ENCODE measurements at places on chromosomes 16 and 17.

GRCh38 chr16:68884861-68885720, 41.8 kb downstream of the TANGO6 start:
- no peak for DNase-seq

GRCh38 chr16:50025537-50025931, 509 bp downstream of the CNEP1R1 start:
- DNase-seq, result no peak

GRCh38 chr17:29179232-29180033, 765 bp downstream of the MYO18A start:
- peak; percentile 40 for DNase-seq

GRCh38 chr16:12329246-12329995, 352.9 kb downstream of the SNX29 start:
- DNase-seq, result no peak

DNA sequence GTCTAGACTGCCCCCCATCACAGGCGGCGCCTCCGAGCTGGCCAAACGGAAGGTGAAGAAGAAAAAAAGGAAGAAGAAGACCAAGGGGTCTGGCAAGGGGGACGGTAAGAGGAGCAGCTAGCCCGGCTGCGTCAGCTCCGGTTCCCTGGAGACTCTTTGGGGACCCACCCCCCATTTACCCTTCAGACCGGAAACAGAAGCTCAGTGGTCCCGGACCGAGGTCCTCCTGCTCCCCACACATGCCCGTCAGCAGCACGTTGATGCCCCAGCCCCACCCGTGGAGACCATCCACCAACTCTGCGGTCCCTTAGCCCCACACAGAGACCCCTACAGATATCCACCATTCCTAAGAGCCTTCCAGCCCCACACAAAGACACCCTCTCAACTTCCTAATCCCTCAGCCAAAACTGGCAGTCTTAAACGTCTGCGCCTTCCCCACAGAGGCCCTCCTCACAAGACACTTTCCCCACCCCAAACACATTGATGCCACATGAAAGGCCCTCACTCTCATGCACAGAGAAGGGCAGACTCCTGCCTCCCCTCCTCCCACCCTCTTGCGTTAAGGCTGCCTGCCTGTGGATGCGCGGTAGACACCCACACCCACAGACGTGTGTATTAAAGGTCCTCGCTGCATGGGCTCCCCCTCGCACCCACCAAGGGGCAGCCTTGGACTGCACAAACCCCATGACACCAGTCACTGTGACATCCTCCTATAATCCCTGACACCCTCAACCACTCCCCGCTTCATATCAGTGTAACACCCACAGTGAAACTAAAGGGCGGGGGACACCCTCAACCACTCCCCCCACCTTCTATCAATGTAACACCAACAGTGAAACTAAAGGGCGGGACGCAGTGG, 58.2 kb upstream of the RPH3AL start:
- no peak for DNase-seq

GRCh38 chr16:3027983-3028715, 4.3 kb downstream of the THOC6 start:
- peak; percentile 73 for DNase-seq

DNA sequence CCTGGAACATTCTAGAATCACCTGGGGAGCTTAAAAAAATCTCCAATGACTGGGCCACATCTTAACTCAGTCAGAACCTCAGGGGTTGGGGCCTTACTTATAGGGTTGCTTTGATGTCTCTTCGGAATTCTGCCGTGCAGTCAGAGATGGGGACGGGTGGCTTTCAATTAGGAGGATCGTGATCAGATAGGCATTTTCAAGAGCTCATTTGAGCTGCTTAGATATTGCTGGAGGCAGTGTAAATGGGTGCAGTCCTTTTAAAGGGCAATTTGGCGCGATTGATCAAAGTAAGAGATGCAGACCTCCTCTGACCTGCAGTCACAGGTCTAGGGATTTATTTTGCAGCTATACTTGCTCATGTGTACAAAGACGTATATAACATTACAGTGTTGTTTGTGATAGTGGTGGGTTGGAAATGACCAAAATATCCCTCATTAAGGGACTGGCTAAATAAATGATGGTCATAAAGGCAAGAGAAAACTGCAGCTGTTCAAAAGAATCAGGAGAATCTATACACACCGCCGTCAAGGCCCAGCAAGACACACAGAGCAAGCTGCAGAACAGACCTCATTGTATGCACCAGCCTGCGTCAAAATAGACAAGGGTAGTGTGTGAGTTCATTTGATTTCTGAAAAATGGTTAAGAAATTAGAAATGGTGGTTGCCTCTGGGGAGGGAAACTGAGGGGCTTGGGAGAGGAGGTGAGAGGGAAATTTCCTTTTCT, 6.3 kb upstream of the KCNG4 start:
- DNase-seq, result no peak

DNA sequence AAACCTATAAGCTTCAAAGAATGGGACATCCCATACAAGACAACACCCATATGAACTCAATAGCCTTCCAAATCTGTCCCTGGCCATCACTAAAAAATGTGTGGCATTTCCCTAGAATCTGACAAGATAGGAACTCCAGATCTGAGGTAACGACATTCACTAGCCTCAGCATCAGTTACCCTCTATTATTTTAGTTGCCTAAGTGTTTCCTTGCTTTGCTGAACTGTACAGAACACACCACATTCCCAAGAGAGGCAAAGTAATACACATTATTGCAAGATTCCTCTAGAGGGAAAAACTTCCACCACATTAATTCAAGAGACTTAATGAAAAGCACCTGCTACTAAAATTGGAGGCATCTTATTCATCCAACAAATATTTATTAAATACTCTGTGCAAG, 5.0 kb downstream of the LSM12 start:
- no peak for DNase-seq

DNA sequence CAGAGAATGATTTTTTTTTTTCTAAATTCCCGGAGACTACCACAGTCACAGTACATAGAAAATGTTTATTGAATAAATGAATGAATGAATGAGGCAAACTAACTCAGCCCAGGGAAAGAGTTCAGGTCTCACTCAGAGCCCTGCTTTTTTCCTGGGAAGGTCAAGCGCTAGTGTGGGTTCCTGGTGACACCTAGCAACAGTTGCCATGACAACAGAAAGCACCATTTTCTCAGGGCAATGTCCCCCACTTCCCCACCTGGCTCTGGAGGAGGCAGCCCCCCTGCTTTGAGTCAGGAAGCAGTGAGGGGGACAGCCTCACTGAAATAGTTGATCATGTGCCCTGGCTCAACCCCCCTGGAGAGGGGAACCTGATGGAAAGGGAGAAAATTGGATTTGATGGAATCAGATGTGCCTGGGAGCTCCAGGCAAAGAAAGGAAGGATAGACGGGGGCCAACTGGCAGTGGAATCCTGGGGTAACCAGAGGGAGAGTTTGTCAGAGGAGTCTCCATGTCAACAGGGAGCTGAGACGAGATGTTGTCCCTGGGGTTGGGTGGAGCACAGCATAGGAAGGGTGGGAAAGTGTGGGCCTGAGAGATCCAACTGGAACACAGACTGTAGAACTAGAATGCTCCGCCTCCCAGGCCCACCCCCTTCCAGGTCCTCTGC, 242.2 kb upstream of the CCL2 start:
- DNase-seq, result no peak

DNA sequence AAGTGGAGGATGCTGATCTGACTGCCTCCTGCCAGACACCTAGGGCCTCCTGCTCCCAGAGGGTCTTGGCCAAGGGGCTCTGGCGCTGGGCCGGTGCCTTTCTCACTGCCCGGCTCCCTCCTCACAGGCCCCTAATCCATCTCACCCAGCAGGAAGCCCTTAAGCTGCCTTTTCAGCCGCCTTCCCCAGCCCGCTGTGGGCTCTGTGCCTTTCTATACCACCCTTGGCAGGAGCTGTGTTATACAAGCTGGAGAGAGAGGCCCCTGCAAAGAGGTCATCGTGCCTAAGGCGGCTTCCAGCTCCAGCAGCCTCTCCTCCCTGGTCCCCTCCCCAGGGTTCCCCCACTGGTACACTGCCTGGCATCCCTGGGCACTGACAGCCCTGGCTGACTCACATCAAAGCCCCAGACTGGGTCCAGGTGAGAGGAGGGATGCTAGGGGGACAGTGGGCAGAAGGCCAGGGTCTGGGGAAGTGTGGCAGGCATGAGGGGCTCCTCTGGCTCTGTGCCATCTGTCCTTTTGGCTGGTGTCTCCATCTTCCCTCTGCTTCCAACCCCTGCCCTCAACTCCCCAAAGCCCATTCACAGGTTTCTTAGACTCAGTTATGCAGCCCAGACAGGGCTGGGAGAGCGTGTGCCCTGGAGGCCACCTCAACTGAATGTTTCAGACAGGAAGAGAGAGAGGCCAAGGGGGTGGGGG, 15.3 kb upstream of the FZD2 start:
- peak; percentile 41 for DNase-seq

- DNase-seq, result no peak
These were observed 1.8 kb downstream of the CCL22 start for GRCh38 chr16:57360321-57360935.

DNA sequence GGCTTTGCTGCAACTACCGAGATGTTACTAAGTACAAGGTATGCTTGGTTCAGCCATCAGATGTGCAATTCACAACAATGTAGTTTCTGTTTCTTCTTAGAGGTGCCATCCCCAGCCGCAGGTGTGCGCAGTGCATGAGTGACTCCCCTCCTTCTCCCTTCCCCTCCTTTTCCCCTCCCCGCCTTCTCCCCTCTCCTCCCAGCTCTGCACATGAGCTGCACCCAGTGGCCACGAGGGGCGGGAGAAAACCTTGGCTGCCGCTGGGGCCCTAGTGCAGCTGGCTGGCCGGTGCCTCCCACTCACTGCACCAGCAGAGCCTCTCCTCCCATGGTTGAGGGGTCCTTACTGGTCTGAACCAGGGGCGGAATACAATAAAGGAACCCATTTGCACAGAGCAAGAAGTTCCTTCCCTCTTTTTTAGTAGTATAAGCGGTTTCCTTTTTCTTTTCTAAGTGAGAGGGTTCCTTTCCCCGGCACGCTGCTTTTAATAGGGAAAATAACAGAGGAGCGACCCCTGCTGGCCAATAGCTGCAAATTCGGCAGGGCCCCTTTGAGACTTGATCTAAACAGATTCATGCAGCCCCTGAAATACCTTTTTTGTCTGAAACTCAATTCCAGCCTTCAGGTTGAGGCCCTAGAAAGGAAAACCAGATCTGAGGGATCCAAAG, 7.8 kb upstream of the CCL15 start:
- no peak for DNase-seq

DNA sequence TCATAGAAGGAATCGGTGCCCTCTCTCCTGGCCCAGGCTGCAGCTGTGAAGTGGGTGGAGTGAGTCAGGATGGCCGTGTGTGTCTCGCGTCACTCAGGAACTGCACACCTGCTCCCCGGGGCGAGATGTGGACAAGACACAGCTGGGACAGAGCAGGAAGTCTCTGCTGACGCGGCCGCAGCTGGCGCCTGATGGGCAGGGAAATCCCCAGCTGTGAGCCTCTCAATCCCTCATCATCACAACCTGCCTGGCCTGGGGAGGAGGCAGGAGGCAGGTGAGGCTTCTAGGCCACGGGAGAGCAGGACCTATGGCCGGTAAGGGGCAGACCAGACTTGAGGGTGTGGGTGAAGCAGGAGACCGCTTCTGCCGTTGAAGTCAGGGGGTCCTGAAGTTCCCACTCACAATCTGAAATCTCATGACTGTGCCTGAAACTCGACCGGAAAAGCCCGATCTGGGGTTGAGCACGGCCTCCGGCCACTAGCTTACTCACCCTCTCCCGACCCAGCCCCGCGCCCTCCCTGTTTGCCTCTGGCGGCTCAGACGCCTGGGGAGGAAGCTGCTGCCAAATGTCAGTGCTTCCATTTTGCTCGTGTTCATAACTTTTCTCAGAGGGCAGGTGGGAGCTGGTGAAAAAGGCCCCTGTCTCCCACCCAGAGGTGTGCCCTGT, 1.1 kb upstream of the TRPV3 start:
- no peak for DNase-seq

GRCh38 chr16:26050472-26050871, 358.7 kb downstream of the HS3ST4 start:
- DNase-seq, result no peak

DNA sequence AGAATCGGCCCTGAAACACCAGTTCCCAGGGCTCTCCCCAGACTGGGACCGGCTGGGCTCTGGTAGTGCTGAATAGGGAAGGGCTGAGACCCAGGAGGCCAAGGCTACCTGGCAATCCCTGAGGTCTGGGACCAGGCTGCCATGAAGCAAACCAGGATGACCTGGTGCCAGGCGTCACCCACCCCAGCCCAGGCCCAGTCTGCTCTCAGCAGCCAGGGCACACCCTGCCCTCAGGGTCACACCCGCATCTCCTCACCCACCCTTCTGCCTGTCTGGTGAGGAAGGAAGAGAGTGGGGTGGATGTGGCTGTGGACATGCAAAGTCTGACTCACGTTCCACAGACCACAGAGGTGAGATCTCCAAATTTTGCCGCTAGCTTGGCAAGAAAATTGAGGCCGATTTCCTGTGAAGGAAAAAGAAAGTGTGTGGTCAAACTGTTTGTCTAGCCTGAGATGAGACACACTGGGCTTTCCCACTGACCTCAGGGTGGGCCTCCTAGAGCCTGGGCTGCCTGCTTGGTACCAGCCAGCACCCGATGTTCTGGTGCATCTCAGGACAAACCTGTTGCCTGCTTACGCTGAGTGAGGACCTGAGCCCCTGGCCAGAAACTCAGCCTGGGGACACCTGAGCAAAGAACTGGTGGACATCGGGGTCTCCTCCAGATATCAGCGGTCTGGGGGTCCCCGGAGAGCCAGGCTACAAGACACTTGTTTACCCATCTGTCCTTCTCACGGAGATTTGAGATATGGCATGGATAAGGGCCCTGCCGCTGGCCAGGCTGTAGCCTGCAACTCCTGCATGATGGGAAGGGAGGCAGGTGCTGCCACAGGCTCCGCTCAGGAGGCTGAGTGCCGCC, 6.3 kb upstream of the RAB37 start:
- DNase-seq, result no peak

GRCh38 chr17:78041386-78042179, 83.1 kb downstream of the TNRC6C start:
- no peak for DNase-seq

DNA sequence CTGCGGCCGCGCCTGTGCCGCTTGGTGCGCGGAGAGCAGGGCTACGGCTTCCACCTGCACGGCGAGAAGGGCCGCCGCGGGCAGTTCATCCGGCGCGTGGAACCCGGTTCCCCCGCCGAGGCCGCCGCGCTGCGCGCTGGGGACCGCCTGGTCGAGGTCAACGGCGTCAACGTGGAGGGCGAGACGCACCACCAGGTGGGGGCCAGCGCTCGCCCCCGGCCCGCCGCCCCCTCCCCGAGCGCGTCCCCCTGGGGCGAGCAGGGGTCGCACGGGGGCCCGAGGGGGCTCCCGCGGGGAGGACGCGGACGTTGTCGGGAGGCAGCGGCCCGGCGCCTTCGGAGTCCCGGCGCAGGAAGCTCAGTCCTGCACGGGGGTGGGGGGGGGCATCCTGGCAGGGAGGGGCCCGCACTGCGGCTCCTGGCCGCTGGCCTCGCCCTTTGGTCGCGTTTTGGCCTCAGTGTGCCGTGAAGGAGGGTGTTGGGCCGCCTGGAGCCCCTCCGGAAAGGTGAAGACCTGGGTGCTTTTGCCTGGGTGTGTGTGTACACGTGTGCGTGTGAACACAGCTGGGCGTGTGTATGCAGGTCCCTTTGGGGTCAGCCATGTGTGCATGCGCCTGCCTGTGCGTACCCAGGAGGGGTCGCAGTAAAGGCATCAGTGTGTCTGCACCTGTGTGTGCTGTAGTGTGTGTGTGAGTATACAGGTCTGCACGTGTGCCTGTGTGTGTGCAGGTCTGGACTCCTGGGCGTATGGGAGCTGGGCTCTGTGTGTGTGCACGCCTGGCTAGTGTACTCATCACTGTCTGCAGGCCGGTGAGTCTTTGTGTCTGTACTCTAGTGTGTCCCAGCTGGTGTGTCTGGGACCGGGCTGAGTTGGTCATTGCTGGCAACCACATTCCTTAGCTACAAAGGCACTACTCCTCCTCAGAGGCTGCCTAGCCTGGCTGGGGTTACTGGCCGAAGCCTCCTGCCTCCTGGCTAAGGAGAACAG, 615 bp downstream of the NHERF2 start:
- DNase-seq, result peak; percentile 46
